ENCODE measurements at places on chromosomes 2 and 18. TPM values are rescaled to one million over a fixed set of nuclear protein-coding genes. Genes with fewer than 3 reads are reported as not detected.

RTP5 gene
- not detected for total RNA-seq

- H3K27ac ChIP-seq: no peak overlapping the region
- H3K4me3 ChIP-seq: no peak overlapping the region
- H3K36me3 ChIP-seq: peaks cover 19% of the 10 kb centered on the region
- DNase-seq: no peak
- H3K4me1 ChIP-seq: peaks cover 22% of the 10 kb centered on the region
- H3K27me3 ChIP-seq: no peaks in the 10 kb centered on the region
Observed at GRCh38 chr2:62808554-62808953, 103.0 kb downstream of the EHBP1 start.

DNA sequence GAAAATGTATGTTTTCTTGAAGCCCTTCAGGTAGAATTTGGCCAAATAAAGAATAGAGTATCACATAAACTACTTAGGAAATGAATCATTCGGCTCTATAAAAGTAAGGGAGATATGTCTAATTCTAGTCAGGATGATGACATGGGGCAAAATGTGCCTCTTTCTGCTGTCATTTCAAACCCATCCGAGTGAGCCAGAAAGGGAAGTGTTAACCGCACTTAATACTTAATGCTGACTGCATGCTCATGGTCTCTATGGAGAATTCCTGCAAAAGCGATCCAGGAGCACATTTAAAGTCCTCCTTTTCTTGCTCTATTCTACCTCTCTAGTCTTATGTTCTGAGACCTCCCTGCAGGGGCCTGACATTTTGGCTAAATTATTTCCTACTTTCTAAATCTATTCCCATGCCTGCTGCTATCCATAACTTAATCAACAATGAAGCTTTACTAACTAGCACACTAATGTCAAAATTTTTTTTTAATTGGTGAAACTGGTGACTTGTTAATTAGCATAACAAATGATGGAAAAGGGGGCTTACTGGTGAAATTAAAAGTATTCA, 127.4 kb downstream of the CDC42EP3 start:
- H3K27me3 ChIP-seq: no peaks in the 10 kb centered on the region
- no peak overlapping the region for H3K27ac ChIP-seq
- DNase-seq: no peak
- no peaks in the 10 kb centered on the region for H3K4me1 ChIP-seq

DNA sequence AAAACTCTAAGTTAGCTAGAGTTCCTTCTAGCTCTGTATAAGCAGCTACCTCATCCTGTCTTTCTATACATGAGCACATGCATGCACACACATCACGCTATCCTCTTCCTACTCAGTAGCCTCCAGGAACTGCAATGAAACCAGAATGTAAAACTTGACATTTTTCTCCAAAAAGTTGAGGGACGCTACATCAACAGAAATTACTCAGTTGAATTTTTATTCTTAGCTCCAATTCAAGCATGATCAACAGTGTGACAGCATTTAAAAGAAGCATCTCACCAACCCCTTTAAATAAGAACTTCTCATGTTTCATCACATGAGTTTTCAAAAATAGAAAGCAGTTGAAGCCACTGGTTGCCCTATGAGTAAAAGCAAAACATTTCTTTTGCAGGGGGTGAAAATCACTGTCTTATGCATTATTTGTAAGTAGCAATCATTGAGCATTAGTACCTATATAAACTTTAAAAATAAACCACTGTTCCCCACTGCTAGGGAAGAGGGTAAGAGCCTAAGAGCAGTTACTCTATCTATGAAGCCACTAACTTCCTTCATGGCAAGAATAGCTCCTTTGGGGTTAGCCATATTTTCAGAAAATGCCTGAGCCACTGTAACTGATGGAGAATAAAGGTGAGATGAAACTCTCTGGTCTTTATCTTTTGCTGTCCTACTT, 77.9 kb upstream of the ARL5A start:
- H3K4me1 ChIP-seq: peaks cover 26% of the 10 kb centered on the region
- H3K4me3 ChIP-seq: no peak overlapping the region
- H3K36me3 ChIP-seq: no peaks in the 10 kb centered on the region
- H3K27me3 ChIP-seq: peaks cover 10% of the 10 kb centered on the region
- H3K27ac ChIP-seq: peak overlapping the region; percentile 33

DNA sequence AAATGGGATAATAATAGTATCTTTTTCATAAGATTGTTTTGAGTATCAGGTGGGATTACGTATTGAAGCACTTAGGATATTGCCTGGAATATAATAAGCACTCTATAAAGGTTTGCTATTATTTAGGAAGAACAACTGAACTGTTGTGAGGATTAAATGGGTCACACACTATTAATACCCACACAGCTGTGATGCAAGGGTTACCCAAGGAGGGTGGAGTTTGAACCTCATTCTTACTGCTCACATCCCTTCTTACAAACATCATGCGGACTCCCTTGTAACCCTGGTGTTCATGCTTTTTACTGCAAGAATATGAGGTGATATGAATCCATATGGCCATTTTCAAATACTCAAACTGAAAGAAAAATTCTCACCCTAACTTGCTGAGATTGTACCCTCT, 113.5 kb downstream of the KCTD1 start:
- H3K27ac ChIP-seq: no peak overlapping the region
- no peak for DNase-seq
- no peaks in the 10 kb centered on the region for H3K36me3 ChIP-seq

GRCh38 chr2:130302164-130302886, 40.4 kb upstream of the IMP4 start:
- no peak for DNase-seq
- H3K4me3 ChIP-seq: no peak overlapping the region
- H3K36me3 ChIP-seq: no peaks in the 10 kb centered on the region
- H3K4me1 ChIP-seq: no peaks in the 10 kb centered on the region
- H3K27ac ChIP-seq: no peak overlapping the region

DNA sequence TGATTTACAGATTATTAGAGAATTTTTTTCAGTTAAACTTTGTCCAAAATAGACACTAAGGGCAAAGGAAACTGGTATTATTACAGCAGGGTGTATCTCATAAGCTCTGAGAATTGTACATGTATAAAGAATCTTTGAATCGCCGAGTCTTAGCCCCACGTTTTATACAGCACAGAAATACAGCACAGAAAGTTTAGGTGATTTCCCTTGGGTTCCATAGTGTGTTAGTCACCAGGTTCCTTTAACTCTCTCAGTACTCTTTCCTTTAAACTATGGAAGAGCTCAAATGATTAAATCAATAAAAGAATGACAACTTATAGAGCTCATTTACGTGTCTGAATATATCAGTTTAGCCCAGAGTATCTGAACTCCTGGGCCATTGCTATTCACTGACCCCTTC, 256.8 kb downstream of the NEDD4L start:
- no peak for DNase-seq
- no peaks in the 10 kb centered on the region for H3K27me3 ChIP-seq
- H3K4me1 ChIP-seq: peaks cover 14% of the 10 kb centered on the region
- no peak overlapping the region for H3K27ac ChIP-seq

DNA sequence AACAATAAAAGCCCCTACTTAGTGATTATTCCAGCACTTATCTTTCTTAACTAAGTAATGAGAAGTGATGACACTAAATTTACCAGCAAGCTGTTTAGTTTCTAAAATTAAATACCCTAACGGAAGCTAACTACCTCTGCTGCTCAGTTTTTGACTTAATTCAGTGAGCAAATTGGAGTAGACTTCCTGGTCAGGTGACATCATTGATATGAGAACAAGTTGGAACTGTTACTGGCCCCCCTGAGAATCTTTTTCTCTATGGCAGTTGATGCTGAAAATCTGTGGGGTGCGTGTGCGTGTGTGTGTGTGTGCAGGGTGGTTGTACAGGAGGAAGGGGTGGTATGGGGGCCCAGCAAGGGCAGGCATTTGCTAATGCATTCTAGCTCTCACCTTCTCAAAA, 35.5 kb upstream of the BMP10 start:
- H3K4me3 ChIP-seq: no peak overlapping the region
- H3K27me3 ChIP-seq: peaks cover 30% of the 10 kb centered on the region
- no peaks in the 10 kb centered on the region for H3K36me3 ChIP-seq
- no peak overlapping the region for H3K27ac ChIP-seq
- no peak for DNase-seq

DNA sequence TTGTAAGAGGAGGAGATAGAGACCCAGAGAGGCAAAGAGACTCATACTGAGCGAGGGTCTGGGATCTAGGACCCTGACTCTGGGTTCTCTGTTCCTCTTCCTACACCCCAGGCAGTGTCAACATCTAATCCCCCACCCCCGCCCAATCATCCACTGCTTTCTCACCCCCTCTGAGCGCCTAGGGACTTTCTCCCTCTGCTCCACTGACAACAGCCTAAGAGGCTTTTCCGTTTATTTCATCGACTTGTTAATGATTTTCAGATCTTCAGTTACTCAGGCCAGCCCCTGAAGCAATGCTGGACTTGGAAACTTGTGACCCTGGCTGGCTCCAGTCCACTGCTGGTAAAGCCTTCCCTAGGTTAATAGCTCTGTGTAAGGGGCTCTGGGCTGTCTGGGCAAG, 65.1 kb downstream of the TFCP2L1 start:
- H3K4me3 ChIP-seq: no peak overlapping the region
- peaks cover 32% of the 10 kb centered on the region for H3K27me3 ChIP-seq
- no peak overlapping the region for H3K27ac ChIP-seq

- H3K36me3 ChIP-seq: no peaks in the 10 kb centered on the region
- H3K4me3 ChIP-seq: no peak overlapping the region
- peaks cover 46% of the 10 kb centered on the region for H3K27me3 ChIP-seq
- H3K4me1 ChIP-seq: no peaks in the 10 kb centered on the region
Observed at GRCh38 chr2:84857566-84857965, 23.3 kb downstream of the TRABD2A start.

EPB41L3 gene
- total RNA-seq: 15.6 TPM

DNA sequence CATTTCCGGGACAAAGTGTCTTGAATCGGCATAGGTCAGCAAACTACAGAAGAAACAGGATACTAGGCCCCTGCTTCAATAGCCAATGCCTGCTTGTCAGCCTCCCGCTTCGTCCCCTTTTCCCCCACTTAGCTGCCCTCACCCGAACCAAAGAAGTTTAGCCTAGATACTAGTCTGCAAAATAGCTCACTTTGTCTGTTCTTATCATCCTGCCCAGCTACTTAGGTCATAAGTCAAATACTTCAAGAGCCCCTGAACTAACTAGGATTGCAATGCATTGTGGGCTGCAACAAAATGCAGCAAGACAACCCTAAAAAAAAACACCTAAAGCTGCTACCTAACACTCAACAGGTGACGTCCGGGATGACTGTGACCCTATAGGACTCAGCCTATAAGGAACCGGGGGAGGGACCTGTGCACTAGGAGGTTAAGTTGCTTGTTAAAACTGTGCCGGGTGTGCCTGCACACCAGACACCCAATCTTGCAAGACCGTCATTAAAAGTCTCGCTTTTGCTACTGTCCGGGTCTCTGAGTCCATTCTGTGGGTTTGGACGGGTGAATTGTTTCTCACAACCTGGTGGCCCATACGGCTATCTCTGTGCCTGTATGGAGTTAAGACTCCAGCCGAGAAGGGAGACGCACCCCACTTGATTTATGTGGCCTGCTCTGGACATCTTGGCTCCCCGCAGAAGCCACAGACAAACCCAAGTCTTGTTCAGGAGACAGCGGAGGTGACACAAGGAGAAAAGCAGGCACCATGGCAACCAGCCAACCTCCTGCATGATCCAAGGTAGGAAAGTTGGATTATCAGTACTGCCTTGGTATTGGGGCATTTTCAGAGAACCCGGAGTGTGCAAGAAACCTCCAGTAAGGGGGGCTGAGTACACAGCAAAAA, 105.9 kb downstream of the HIBCH start:
- H3K36me3 ChIP-seq: peaks cover 7% of the 10 kb centered on the region
- H3K27ac ChIP-seq: no peak overlapping the region
- no peak for DNase-seq
- H3K4me1 ChIP-seq: peaks cover 19% of the 10 kb centered on the region
- no peaks in the 10 kb centered on the region for H3K27me3 ChIP-seq

GRCh38 chr18:11946756-11947155, 34.6 kb upstream of the IMPA2 start:
- H3K4me1 ChIP-seq: peaks cover 31% of the 10 kb centered on the region
- H3K4me3 ChIP-seq: no peak overlapping the region
- H3K36me3 ChIP-seq: no peaks in the 10 kb centered on the region

DNA sequence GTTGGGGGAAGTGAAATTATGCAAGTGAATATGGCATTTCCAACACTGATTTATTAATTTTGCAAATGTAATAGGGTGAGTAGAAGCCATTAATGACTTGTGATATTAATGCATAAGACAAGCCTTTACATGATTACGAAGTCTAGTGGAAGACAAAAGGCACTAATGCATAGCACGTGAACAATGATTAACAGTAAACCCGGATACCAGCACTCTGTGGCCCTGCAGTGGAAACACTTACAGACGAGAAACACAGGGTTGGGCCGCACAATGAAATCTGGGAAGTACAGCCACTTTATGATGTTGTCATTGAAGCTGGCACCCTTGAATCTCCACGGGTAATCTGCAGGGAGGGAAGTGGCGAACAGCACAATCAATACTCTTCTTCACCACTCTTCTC, 233.4 kb downstream of the NAPG start:
- no peaks in the 10 kb centered on the region for H3K27me3 ChIP-seq
- H3K36me3 ChIP-seq: peaks cover 36% of the 10 kb centered on the region
- no peaks in the 10 kb centered on the region for H3K4me1 ChIP-seq
- H3K27ac ChIP-seq: no peak overlapping the region
- no peak for DNase-seq

SKOR2 gene
- not detected for total RNA-seq

DNA sequence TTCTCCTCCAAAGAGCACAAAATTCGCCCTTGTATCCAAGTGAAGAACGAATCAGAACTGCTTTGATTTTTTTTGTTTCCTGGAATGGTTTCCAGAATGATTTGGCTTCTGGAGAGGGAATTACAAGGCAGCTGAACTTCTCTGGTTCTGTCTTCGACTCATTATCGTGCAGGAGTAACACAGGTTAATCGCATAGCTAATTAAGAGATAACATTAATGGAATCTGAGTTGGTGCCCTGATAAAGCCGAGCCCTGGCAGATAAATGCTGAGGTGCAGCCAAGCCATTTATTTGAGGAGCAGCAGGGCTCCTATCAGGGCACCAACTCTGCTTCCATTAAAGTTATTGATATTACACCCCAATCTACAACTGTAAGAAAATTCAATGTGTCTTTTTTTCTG, 433.7 kb downstream of the ZNF521 start:
- H3K4me1 ChIP-seq: peaks cover 2% of the 10 kb centered on the region
- H3K36me3 ChIP-seq: no peaks in the 10 kb centered on the region
- DNase-seq: no peak
- H3K4me3 ChIP-seq: no peak overlapping the region

Measured in osteocyte (in vitro differentiated cells).